ENCODE measurements at places on chromosomes 1 and 21.

DNA sequence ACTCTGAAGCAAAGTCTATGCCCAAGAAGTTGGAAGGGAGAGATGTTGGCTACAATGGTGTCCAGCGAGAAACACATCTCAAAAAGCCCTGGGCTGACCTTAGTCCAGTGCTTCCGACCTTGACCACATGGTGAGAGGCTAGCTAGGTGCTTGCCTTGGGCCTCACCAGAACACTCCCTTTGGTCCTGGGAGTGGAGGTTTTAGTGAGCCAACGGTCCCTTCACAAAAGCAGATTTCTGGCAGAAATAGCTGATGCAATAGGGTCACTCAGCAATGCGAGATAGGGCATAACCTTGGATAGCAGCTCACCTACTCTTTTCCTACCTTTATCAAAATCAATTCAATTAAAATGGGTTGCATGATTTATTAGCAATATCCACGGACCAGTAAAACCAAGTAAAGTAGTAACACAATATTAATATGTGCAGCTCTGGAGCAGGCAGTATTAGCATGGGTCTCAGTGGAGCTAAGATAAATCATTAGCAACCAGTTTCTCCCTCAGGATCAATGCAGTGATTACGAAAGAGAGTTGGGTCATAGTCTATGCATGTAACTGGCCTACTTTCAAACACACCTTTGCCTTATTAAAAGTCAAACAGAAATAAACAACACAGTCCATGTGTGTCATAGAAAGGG is 1.9 kb downstream of the SLC30A10 start:
- no peak for DNase-seq

DNA sequence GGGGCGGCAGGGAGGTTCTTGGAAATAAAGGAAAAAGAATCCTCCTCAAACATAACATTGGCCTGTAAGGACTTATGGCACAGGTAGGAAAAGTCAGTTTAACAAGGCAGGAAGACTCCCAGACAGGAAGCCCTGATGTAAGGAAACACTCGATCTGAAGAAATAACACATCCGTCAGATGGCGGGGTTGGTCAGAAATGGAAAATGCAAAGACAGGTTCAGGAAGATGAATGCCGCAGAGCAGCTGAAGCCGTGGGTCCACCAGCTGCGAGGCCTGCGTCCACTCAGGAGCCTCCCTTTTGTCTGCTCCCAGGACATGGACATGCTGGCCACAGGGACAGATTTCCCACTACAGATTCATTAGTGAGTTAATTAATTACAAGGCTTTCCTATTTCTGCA is 3.8 kb downstream of the RSPH1 start:
- no peak for DNase-seq

GRCh38 chr1:64847666-64848065 is 102.8 kb downstream of the RAVER2 start:
- DNase-seq, result no peak

GRCh38 chr1:27961646-27962221 is 2.0 kb downstream of the XKR8 start:
- no peak for DNase-seq

DNA sequence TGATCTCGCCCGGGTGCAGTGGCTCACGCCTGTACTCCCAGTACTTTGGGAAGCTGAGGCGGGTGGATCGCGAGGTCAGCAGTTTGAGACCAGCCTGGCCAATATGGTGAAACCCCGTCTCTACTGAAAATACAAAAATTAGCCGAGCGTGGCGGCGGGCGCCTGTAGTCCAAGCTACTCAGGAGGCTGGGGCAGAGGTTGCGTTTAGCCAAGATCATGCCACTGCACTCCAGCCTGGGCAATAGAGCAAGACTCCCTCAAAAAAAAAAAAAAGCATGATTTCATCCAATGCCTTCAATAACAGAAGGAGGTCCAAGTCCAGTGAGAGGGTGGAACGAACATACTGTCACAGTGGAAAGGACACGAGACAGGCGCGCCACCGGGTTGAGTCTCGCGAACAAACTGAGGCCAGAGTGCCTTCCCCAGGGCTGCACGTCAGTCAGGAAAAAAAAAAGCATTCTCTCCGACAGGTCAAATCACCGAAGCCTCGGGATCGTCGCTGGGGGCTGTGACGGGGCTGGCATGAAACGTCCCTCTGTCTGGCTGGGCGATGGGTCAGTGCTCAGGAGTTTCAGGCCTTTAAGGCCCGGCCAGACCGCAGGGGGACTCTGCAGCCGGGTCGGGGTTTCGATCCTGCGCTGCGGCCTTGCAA is 8.4 kb upstream of the CROCC start:
- DNase-seq, result no peak

- no peak for DNase-seq
Observed at GRCh38 chr1:33973799-33974545, 110.1 kb downstream of the HMGB4 start.

DNA sequence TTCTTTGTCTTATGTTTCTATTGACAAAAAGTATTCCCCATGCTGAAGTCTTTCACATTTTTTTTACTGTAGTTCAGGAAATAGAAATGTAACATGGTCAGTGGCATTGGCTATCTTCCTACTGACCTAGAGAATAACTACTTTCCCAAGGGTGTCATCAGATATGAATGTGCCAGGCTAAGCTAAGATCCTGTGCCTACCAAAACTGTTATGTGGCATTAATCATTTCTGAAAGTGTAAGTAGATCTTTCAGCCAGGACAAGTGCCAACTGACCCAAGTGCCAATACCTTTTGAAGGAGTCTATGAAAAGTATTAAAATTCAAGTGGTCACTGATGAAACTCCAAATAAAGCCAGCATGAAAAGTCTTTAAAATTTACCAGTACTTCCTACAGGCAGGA is 165.3 kb downstream of the TNFSF18 start:
- DNase-seq, result no peak

DNA sequence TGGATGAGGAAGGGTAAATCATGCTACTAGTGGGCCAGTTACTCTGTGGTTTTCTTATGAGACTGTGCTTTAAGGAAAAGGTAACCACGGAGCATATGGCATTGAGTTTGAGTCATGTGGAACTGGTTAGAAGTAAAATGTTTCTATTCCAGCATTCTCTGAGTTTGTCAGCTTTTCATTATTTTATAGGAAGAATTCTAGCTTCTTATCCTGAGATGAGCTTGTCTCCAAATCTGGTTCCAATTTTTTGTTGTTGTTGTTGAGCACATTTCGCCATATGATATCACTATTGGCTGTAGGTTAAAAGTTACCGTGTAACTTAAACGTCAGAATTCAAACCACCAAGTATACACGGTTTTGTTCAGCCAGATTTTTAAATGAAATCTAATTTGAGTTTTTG is 69.9 kb downstream of the ATF6 start:
- DNase-seq, result no peak

DNA sequence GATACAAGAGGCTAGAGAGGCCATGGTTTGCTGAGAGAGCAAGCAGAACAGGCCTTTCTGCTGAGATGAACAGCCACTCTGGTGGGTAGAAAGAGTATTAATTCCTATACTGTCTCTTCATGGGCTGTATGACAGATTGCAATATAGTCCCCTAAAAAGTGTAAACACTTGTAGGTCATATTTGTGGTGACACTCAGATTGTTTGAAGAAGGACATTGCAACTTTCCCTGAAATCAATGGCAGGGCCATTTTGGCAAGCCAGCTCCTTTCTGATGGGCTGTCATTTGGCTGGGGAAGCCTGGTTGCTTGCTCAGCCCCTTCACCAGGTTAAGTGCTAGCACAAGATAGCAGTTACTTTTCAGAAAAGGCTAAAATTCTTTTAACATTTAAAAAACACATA is 27.5 kb downstream of the RAB4A start:
- no peak for DNase-seq

DNA sequence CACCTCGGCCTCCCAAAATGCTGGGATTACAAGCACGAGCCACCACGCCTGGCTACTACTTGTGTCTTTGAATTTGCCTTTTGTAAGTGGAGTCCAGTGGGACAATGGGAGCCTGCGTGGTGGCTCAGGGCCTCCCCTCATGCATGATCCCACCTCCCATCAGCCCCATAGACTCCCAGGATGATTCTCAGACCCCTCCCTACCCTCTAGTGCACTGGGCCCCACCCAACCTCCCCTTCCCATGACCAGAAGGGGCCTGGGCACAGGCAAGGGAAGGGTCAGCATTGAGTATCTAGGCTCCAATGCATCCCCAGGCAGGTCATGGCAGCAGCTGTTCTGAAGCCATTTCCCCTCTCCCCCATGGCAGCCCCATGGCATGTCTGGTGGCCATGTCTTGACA is 18.7 kb downstream of the NEK2 start:
- no peak for DNase-seq

GRCh38 chr21:28832013-28832714 is 160.5 kb downstream of the LTN1 start:
- DNase-seq, result no peak

- DNase-seq, result no peak
Observed at GRCh38 chr1:103275725-103276124, 167.4 kb upstream of the COL11A1 start.

GRCh38 chr1:209767096-209767495 is 11.2 kb downstream of the TRAF3IP3 start:
- no peak for DNase-seq

- DNase-seq, result no peak
Observed at GRCh38 chr1:182262425-182262824, 129.2 kb downstream of the GLUL start.
